NCI-H510A treated with DMSO at 0.1 percent for 48 hours (cell line): ENCODE measurements at places on chromosomes 3 and 15.

DNA sequence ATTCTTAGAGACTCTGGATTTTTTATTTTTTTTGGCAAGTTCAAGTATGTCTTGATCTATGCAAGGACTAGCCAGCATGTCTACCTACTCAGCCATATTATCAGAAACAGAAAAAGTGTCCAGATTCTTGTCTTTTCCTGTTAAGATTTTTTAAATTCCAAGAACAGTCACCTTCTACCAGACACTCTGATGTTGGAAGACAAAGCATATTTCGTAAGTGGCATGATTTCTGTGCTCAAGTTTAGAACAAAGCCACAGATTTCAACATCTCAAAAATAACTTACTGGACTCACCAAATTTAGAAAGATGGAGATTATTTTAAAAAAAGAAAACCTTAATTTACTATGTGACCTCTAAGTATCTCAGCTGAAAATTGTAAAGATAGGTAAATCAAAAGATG lies 61.9 kb downstream of the GOLGA6L7 start:
- no peak for DNase-seq

- DNase-seq = no peak
These were observed 95.9 kb upstream of the PRR20G start for GRCh38 chr3:127383656-127384179.

GRCh38 chr3:13113346-13114330 lies 40.4 kb upstream of the IQSEC1 start:
- DNase-seq = no peak

- DNase-seq = no peak
These were observed 64.8 kb upstream of the PCSK6 start for GRCh38 chr15:101554115-101554915.

- no peak for DNase-seq
These were observed 462.5 kb downstream of the MAGI1 start for GRCh38 chr3:65576228-65576627.

DNA sequence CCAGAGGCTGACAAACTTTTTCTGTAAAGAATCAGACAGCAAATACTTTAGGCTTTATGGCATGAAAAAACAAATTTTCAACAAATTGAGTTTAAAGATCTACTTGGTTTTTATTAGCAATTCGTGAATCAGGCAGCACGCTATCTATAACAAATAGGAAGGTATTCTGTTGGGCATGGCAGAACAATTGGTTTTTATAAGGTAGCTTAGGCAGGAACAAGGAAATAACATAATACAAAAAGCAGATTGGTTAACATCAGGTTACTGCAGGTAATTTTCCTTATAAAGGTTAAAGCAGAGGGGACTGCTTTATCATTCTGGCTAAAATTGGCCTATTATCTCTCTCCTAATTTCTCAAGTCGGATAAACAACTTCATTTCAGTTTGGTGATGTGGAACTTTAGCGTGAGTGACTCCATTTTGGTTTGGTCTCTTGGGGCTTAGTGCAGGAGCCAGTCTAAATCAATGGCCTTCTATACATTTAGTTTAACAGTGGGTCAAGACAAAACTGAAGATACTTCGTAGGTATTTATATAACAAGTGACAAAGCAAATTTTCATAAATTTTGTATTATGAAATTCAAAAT lies 26.8 kb downstream of the ZBTB38 start:
- no peak for DNase-seq
